ENCODE measurements at places on chromosomes 13 and 19.

DNA sequence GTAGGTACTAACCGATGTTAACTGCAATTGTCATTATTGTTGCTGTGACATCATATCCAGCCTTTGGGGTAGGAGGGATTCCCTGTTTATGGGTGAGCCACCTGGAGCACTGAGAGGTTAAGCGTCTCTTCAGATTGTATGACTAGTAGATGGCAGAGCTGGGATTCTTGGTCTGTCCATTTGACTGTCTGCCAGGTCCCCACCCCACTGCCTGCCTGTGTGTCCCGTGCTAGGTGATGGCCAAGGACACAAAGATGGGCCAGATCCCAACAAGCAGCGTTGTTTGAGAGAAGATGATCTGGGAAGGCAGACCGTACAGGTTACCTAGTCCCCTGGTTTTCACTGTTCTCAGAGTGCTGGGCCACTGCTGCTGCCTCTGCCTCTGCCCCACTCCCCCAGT is 16.6 kb downstream of the PPP2R1A start:
- DNase-seq, result no peak

DNA sequence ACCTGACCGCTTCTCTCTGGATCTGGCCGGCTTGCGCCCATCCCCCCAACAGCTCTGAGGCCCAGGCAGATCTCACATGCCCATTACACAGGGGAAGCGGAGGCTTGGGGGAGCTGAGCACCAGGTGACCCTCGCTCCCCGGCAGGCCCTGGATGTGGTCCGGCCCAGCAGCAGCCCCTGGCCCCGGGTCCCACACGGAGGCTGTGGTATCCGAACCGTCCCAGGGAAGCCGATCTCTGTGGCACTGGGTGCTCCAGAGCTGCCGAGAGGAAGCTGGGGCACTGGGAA is 27.7 kb downstream of the SBNO2 start:
- no peak for DNase-seq

DNA sequence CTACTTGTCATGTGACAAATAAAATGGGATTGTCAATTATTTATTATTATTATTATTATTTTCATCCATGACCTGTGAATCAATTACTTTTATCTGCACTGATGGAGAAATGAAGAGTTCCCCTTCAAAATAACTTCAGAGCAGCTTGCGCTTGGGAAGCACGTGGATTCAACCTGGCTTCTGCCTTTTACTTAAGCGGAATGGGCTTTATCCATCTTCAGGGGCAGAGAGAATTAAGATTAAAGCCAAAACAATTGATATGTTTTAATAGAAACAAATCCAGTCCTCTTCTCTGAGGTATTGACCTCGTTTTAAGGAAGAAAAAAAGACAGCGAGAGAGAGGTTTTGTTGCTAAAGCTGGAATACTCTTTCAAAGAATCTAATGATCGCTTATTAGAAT is 876 bp downstream of the SACS start:
- no peak for DNase-seq

GRCh38 chr13:36157480-36157879 is 26.3 kb upstream of the DCLK1 start:
- DNase-seq, result no peak

GRCh38 chr13:56563663-56564062 is 577.1 kb upstream of the PRR20A start:
- DNase-seq, result no peak

GRCh38 chr13:91767651-91768050 is 369.2 kb downstream of the GPC5 start:
- no peak for DNase-seq

- DNase-seq, result no peak
Observed at GRCh38 chr19:1906985-1907562, 1.9 kb downstream of the ADAT3 start.

DNA sequence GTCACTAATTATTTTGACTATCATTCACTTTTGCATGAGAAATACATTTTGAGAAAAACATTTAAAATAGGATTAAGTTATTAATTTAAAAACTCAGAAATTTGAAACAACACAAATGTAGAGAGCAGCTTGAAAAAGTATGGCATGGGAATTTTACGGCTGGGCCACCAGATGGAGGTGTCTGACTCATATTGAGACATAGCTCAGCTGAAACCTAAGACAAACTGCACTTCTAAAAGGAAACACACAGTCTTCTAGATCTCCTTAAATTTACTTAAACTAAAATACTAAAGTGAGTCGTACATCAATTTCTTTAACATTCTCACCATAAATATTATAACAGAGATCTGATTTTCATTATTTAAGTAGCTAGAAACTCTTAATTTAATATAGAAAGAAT is 41.9 kb upstream of the POSTN start:
- peak; percentile 61 for DNase-seq

DNA sequence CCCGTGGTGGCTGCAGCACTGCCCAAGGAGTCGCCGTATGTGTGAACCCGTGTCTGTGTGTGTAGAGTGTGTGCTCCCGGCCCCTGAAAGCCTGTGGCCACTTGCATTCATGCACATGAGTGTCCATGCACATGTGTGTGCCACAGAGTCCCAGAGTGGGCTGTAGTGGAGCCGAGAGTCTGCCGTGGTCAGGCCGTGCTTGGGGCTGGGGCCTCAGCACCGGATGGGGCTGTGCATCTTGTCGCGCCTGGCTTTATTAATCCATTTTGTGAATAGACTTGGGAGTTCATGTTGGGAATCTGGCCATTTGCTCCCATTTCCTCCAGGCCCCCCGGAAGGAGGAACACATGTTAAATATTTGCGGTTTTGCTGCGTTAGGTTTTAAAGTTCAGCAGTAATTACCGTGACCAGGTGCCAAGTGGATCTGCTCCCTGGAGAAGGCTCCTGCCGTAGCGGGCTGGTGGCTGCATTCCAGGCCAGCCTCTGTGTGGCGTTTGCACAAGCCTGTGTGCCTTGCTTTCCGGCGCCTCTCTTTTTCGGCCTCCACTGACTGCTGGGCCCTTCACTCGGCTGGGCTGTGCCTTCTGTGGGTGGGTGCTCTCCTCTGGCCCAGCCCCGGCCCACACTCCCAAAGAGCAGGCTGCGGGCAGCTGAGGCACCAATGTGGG is 69.2 kb upstream of the KCTD15 start:
- no peak for DNase-seq

DNA sequence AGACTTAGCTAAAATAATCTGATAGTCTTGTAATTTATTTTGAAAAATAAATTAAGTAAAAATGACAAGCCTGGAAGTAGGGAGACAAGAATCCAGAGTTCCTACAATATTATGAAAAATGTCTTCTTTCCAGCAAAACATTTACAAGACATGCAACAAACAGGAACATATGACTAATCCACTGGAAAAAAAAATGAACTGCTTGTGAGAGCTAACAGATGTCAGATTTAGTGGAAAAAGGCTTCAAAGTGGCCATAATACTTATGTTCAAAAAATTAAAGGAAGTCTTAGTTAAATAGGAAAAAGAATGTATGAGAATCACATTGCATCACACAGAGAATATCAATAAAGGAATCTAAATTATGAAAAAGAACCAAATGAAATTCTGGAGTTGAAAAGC is 2082.0 kb upstream of the PCDH20 start:
- peak; percentile 8 for DNase-seq

- no peak for DNase-seq
Observed at GRCh38 chr19:48405850-48406249, 12.4 kb downstream of the GRIN2D start.

DNA sequence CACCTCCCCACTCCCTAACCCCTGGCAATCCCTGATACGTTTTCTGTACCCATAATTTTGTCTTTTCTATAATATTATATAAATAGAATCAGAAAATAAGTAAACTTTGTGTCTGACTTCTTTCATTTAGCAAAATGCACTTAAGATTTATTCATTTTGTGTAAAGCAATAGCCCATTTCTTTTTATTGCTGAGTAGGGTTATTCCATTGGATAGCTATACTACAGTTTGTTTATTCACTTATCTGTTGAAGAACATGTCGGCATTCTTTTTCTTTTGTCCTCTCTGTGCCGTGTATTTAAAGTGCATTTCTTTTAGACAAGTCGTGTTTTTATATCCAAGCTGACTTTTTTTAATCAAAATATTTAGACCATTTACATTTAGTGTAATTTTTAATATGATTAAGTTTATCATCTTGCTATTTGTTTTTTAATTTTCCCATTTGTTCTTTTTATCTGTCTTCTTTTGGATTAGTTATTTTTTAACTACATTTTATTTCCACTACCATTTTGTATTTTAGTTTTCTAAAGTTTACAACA is 176.4 kb upstream of the TSHZ3 start:
- DNase-seq, result no peak

GRCh38 chr19:1237754-1238368 is at the start of gene CBARP:
Gene CBARP, minus strand, starts transcription at chr19:1238005. Its CDS starts 1,905 bp downstream, at chr19:1236100.
- DNase-seq, result peak; percentile 82

GRCh38 chr19:23273590-23274412 is 23.6 kb upstream of the ZNF724 start:
- DNase-seq, result peak; percentile 96

- peak; percentile 78 for DNase-seq
Observed at GRCh38 chr13:49927755-49928154, 8.4 kb downstream of the SPRYD7 start.

DNA sequence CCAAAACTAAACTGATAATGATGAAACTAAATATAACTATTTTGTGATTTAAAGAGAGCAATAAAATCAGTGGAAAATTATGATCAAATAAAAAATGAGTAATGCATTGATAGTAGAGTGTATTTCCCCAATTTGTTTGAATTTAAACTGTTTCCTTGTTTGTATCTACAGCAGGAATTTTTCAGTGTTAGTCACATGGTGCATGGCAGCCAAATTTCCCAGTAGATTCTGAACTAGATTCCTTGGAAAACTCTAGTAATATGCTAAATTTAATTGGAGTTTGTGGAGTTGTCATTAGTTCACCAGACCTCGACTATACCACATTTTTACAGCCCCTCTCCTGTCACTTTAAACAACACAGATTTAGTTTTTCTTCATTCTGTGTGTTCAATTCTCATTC is 156.2 kb downstream of the PCCA start:
- peak; percentile 6 for DNase-seq

DNA sequence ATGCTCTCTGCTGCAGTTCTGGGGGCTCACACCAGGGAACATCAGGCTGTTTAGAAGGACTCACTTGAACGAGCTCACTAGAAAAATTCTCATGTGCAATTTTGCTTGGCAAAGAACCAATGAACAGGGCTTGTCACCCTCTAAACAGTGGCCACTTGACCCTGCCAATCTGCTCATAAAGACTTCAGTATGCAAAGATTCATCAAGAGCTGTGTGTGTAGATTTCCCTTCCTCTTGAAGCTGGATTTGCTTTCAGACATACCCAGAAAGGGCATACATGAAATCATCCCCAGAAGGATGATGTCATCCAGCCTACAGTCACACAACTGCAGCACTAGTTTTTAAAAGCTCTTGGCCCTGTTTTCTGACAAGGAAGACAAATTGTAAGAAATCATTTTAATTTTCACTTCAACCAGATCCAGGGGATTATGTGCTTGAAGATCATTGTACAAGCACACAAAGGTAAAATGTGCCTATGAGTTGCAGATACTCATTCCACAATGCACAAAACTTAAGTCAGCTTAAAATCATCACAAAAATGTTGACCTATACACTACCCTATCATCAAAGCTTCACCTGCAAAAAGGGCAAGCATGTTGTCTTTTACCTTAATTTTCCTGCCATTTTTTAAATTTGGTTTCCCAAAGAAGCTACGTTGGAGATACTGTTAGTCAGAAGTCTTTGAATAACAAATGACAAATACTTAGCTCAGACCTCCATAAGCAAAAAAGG is 5.2 kb upstream of the STK24 start:
- DNase-seq, result peak; percentile 61

DNA sequence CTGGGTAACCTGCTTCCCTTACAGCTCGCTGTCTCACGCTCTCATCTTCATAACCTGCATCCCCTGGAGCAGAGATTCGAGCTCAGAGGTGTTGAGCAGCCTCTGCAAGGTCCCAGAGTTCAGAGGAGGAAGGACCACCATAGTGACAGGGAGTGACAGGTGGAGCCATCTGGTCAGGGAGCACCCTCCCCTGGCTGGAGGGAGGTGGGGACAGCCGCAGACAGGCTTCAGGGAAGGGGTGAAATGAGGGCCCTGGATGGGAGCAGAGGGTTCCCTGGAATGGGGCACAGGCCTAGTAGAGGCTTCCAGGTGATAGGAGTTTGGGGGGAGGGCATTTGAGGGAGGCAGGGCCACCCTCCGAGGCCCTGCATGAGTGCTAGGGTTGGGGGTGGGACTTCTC is 82.1 kb downstream of the ZNF429 start:
- no peak for DNase-seq

GRCh38 chr13:106139377-106139776 is 396.1 kb downstream of the EFNB2 start:
- no peak for DNase-seq

GRCh38 chr13:106691341-106691740 is 123.4 kb upstream of the ARGLU1 start:
- DNase-seq, result no peak

DNA sequence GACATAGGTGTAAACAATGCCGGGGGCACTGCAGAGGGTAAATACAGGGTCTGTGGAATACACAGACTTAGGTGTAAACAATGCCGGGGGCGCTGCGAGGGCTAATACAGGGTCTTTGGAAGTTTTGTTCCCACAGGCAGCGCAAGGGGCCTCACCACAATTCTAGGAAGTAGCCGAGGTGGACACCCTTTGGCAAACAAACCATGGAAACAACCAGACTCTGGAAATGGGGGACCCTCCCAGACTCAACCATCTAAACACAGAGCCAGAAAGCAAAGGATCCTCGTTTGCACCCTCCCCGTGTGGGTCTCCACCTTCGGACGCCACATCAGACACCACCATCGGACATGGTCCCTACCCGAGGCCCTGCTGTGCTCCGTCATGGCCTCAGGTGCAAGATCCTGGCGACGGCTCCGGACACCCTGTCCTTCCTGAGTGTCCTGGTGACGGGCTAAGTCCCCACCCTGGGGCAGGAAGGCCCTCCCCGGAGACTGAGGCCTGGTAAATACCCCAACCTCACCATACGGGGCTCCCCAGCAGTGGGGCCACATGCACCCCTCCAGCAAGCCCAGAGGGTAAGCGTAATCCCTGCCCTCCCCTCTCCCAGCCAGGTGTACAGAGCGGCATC is 16.7 kb upstream of the PLPP2 start:
- DNase-seq, result no peak

- DNase-seq, result no peak
Observed at GRCh38 chr19:56840451-56841192, at the start of the genes PEG3 and ZIM2. Gene PEG3, minus strand, starts transcription at chr19:56840726. Its CDS starts 16,071 bp downstream, at chr19:56824655. Gene ZIM2, minus strand, starts transcription at chr19:56840726. Its CDS starts 16,449 bp downstream, at chr19:56824277.

DNA sequence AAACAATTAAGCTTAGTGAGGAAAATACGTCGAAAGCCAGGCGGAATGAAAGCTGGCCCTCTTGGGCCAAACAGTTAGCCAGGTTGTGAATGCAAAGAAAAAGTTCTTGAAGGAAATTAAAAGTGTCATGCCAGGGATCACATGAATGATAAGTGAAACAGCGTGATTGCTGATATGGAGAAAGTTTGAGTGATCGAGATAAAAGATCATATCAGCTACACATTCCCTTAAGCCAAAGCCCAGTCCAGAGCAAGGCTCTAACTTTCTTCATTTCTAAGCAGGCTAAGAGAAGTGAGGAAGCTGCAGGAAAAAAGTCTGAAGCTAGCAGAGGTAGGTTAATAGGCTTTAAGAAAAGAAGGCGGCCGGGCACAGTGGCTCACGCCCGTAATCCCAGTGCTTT is 254.0 kb downstream of the EFNB2 start:
- DNase-seq, result no peak
